Stimulated activated CD8-positive, alpha-beta memory T cell treated with anti-CD3 and anti-CD28 coated beads, Interleukin-4, amount 100 ng/mL, for 24 hours (primary cell): ENCODE measurements at places on chromosomes 11 and 22.

DNA sequence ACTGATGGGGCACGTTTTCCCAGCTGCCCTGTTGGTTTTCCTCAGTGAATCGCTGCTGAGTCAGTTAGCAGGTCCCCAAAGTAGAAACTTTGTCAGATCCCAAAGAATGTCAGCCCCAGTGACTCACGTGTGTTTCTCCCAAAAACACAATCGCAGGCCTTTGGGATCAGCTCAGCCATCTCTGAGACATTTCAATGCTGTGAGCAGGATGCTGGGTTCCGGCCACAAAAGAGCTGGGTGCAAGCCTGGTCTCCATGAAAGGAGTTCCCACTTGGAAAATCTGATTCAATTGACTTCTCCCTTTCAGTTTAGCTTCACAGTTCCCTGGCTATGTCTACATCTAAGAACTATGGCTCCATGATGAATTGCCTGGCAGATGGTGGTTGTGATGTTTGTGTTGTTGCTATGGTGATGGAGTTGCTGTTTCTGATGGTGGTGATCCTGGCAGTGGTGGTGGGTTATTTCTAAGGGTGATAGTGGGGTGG, 28.0 kb downstream of the MYEOV start:
- DNase-seq = no peak

GRCh38 chr11:1750840-1751530, 590 bp upstream of the IFITM10 start:
- no peak for DNase-seq

DNA sequence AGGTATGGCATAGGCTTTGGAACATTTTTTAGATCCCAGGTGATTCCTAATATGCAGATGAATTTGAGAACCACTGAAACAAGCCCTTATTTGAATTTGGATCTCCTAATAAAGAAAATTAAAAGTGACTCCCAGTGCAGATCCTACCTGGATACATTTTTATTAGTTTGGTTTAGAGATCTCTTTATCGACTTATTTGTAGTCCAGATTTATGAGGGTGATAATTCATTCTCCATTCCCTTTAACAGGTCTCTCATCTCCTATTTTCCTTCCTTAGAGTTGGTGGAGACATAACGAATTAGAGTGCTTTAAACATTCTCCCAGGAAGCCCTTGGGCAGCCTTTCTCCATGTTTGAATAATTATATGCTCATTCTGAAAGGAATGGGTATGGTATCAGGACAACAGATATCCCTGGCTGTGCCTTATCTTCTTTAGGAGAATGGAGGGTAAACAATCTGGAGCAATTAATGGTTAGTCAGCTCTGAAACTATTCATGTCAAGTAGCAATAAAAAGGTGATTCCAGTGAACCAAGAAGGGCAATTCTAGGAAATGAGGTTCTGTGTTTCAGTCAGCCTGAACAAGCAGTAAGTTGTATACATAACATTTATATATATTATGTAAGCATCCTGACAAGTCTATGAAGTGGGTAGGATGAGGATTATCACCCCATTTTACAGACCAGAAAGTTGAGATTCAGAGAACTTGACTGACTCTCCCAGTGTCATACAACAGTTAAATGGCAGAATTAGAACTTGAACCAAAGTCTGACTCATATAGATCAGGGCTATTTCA, 53.9 kb upstream of the RCE1 start:
- no peak for DNase-seq

- DNase-seq = no peak
Observed at GRCh38 chr11:16953663-16954062, 60.6 kb downstream of the PLEKHA7 start.

DNA sequence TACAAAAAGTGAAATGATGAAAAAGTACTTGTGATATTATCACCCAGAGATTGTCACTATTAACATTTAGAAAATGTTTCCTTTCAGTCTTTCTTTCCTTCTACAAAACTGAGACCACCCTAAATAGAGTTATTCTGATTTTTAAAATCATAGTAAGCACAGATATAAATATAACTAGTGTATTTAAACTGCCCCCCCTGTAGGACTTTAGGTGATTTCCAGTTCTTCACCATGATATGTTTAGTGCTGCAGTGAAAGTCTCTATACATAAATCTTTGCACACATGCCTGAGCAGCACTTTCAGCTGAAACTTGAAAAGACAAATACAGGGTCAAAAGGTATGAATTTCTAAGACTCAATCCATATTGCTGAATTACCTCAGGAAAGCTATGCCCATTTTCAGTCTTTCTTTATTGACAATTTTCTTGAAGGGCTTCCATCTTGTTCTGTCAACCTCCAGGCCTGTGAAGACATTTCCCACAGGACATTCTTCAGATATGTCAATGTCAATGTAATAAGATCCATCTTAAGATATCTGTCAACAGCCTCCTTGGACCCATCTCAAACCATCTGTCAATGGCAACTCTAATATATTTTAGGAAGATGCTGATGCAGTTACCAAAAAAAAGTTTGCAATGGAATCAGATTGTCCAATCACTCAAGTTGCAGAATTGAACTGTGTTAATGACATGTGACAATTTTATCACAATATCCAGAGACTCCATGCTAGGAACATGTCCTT, 30.8 kb upstream of the LDLRAD3 start:
- DNase-seq = no peak

- DNase-seq = no peak
Observed at GRCh38 chr11:71326328-71326940, 74.1 kb upstream of the SHANK2 start.

DNA sequence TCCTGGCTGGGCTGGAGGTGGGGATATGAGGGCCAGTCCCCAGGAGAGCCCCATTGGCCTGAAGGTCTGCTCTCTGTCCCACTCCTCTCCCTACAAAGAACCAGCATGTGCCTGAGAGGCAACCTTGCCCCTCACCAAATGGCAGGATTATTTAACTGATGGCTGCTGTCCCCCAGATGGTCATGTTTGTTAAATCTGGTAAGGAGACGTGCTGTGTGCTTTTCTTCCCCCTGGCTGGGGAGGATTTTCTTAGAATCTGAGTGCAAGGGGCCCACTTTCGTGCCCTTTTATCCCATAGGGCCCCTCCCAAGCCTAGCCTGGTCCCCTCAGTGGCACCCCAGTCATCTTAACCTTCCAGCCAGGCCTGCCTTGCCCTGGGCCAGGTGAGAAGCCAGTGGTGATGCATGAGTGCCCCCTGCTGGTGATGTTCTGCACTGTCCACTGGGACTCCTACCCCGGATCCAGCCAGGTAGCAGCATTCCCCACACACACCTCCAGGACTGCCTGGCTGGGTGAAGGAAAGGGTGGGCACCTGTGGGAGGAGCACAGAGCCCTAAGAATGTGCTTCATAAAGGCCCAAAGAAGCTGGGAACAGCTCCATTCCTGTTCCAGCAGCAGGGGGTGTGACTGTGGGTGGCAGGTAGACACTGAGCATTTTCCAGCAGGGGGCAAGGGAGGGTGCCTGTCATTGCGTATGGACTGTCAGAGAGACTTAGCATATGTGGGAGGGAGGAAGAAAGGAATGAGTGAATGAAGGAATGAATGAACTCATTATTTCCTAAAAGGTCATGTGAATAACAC, 28.9 kb downstream of the MFNG start:
- peak; percentile 72 for DNase-seq

DNA sequence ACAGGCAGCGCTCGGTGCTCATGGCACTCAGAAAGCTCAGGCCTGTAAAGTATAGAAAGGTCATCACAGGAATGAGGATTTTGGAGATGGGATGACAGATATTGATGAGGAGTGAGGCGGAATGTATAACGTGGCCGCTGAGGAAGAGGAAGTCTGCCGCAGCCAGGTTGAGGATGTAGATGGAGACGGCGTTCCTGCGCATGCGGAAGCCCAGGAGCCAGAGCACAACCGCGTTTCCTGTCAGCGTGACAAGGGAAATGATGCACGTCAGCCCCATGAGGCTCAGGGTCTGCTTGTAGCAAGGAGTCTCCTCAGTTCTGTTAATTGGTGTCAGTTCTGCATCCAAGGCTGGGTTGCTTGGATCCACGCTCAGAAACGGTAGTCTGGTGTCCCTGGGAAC, 33.1 kb upstream of the MRGPRX1 start:
- no peak for DNase-seq

DNA sequence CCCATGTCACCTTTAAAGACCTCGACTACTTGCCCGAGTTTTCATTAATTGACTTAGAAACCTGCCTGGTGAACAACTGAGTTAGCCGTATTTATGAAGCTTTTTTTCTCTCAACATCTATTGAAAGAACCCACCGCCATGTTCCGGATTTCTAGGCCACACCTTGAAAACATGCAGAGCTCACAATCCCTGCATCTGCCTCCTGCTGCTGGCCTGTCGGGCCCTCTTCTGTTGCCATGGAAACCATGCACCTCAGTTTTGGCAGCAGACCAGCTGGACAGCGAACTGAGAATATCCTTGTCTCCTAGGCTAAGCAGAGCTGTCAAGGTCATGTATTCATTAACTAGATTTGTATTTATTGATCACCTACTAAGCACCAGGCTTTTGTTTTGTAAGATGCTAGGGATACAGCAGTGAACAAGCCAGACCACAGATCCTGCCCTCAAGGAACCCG, 4.3 kb upstream of the PATZ1 start:
- DNase-seq = no peak

GRCh38 chr22:40415531-40416266, 45.3 kb downstream of the SGSM3 start:
- DNase-seq = no peak

GRCh38 chr11:44005063-44005701, 42.6 kb upstream of the ACCSL start:
- no peak for DNase-seq

DNA sequence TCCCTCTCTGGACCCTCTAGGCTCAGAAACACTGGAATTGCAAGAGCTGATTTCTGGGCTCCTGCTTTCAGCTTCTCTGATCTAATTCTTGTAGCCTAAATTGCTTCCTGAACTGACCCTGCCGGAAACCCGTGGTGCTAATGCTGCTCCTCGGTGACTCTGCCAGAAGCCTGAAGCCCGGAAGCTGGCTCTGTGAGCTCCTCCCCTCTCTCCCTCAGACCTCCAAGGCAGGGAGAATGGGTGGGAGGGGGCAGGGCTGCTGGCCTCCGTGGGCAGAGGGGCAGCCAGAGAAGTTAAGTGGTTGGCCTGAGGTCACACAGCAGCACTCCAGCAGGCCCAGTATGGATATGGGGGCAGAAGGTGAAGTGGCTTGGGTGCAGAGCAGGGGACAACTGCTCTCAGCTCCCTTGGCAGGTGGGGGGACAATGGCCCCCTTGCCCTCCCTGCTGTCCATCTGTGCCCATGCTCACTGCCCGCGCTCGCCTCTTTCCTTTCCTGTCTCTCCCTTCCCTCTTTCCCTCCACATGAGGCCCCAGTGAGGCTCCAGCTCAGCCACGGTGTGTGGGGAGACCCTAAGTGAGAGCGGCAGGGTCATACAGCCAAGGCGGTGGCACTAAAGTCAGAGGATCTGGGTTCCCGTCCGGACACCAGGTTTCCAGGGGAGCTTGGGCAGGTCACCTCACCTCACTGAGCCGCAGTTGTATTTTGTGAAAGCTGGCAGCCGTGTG, 16.2 kb downstream of the CAPN5 start:
- DNase-seq = no peak

DNA sequence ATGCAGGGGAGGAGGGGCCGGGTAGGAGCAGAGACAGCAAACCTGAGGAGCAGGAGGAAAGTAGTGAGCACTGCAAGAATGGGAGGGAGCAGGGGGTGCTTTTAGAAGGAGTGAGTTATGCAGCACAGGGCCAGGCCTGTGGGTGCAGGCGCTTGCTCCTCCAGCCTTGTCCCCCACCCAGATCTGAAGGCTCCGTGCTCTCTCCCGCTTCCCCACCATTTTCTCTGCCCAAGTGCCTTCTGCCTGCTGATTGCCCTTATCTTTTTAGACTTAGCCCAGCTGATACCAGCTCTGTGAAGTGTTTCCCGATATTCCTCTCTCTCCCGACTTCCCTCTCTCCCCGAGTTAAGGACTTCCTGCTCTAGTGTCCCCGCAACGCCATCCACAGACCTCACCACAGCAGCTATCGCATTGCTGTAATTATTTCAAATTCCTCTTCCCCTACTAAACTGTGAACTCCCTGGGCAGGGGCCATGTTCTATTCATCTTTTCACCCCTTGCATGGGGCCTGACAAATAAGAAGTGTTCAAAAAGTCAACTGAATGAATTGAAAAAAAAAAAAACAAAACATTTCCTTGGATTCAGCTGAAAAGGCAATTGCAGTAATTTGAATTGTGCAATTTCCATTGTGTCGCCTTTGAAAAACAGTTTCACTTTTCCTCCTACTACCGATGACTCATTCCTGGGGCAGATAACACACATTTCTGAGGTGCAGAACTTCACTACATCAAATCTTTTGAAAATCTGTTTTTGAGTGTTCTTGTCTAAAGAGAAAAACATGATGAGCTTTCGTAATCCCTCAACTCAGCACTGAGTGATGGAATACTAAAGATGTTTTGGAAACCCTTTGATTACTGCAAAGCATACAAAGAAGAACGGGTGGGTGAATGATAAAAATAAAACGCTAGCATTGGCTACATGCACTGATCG, 69.7 kb upstream of the BMAL1 start:
- no peak for DNase-seq

GRCh38 chr11:117170210-117170609, 8.3 kb upstream of the SIDT2 start:
- no peak for DNase-seq

DNA sequence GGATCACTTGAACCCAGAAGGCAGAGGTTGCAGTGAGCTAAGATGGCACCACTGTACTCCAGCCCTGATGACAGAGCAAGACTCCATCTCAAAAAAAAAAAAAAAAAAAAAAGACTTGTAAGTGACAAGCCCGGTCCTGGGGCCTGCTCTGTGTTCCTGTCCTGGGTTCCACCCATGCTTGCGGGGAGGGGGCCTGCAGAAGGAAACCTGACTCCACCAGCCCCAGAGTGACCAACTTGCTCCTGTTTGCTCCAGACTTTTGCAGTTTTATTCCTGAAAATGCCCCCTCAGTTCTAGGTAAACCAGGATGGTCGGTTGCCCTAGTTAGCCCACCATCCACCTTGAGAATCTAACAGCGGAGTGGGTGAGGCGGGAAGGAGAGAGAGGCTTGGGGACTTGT, 10.1 kb upstream of the LRP5 start:
- DNase-seq = no peak

GRCh38 chr22:33162196-33162595, 104.0 kb upstream of the SYN3 start:
- no peak for DNase-seq

DNA sequence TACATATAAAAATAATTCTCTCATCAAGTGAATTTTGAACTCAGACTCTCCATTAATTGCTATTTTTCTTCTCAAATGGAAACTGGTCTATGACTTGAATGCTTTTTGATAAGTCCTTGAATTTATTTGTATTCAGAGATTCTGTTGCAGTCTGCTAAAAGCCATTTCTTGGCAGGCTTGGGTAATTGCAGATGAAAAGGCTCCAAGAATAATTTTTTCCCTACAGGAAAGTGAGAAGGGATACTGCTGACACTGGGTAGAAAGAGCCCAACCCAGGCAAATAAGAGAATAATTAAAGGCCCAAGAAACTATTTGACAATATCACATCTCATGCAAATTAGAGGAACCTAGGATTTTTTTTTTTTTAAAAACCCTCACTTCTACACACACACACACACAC, 246.5 kb upstream of the DDI1 start:
- no peak for DNase-seq
